BJ (cell line): ENCODE measurements at places on chromosomes 2 and 18. TPM values are rescaled to one million over a fixed set of nuclear protein-coding genes. Genes with fewer than 3 reads are reported as not detected.

Gene LOXHD1
- not detected in 2 replicates for polyA plus RNA-seq

Gene SRD5A2
- polyA plus RNA-seq = 0.01 TPM in 1 of 2 replicates, not detected in the other

Gene HTRA2
- polyA plus RNA-seq = 26.0 and 36.1 TPM in 2 replicates

Gene TRIM54
- polyA plus RNA-seq = 0.05 TPM in 1 of 2 replicates, not detected in the other

- no peak for DNase-seq
Measured at GRCh38 chr2:188091220-188091619, 200.5 kb upstream of the GULP1 start.

- no peak for DNase-seq
Measured at GRCh38 chr2:81283081-81283480, 978.5 kb upstream of the LRRTM1 start.

DNA sequence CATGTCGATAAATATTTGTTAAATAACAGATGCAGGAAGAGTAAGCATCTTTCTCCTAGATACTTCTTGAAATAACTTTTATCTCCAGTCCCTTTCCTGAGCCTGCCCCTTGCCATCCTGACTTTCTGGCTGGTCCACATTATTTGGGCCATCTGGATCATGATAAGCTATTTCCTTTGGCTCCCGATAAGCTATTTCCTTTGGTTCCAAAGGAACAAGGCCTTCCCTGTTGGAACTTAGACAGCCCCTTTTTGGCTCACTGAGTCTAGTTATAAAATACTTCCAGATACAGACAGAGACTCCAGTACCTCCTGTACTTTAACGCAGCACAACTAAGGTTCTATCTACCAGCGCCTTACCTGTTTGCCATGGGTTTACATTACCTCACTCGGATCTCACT is 205.3 kb upstream of the CCDC150 start:
- DNase-seq = no peak

DNA sequence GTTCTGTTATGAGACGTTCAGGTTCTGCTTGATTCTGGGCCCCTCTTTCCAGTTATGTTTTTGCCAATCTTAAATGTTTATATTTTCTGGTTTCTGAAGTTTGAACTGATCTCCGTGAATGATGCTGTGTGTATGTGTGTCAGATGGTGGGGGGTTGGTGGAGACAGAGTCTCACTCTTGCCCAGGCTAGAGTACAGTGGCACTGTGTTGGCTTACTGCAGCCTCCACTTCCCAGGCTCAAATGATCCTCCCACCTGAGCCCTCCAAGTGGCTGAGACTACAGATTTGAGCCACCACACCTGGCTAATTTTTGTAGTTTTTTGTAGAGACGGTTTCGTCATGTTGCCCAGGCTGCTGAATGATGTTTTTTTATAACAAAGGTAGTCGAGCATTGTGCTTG is 45.9 kb downstream of the PSMD14 start:
- DNase-seq = no peak

- no peak for DNase-seq
Measured at GRCh38 chr2:189300916-189301315, 121.4 kb upstream of the COL5A2 start.

- no peak for DNase-seq
Measured at GRCh38 chr2:85635636-85636035, 19.6 kb downstream of the USP39 start.

- DNase-seq = no peak
Measured at GRCh38 chr2:127348426-127349000, 39.3 kb downstream of the MAP3K2 start.

DNA sequence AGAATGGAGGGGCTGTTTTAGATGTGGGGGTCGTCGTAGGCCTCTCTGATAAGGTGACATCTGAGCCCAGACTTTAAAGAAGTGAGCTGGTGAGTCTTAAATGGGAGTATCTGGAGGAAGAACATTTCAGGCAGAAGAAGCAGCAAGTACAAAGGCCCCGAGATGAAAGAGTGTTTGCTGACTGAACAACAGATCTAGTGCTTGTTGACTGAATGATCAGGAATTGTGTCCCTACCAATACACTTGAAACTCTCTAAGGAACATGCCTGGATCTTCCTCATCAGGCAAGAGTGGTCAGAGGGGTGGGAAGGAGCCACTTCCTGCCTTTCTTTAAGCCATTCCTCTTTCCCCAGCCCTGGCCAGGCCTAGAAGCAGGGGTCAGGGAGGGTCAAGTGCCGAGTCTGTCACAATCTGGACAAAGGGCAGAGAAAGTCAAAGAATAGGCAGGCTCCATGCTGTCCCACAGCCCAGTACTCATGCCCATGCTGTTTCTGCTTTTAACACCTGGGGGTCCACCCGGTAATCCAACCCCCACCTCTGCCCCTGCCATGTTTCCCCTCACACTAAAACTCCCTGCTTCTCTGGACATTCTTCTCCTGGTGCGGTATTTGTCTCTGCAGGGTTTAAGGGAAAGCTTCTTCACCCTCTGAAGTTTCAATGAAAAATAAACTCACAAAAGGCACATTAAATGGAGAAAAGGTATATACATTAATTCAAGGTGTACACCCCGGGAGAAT is 3.0 kb upstream of the TMEM37 start:
- DNase-seq = no peak

GRCh38 chr2:113174376-113174750 is 592 bp downstream of the PSD4 start:
- DNase-seq = no peak

GRCh38 chr2:43132683-43133301 is 93.6 kb downstream of the ZFP36L2 start:
- DNase-seq = no peak

GRCh38 chr2:164903204-164903603 is 52.1 kb downstream of the SLC38A11 start:
- DNase-seq = no peak

GRCh38 chr2:142754182-142754581 is 123.3 kb upstream of the KYNU start:
- DNase-seq = no peak

GRCh38 chr2:74261204-74261864 is 62.9 kb downstream of the MTHFD2 start:
- no peak for DNase-seq

- peak; percentile 26 for DNase-seq
Measured at GRCh38 chr2:84495539-84496146, 20.7 kb upstream of the DNAH6 start.

- no peak for DNase-seq
Measured at GRCh38 chr18:50711386-50711785, 108.4 kb downstream of the MRO start.

DNA sequence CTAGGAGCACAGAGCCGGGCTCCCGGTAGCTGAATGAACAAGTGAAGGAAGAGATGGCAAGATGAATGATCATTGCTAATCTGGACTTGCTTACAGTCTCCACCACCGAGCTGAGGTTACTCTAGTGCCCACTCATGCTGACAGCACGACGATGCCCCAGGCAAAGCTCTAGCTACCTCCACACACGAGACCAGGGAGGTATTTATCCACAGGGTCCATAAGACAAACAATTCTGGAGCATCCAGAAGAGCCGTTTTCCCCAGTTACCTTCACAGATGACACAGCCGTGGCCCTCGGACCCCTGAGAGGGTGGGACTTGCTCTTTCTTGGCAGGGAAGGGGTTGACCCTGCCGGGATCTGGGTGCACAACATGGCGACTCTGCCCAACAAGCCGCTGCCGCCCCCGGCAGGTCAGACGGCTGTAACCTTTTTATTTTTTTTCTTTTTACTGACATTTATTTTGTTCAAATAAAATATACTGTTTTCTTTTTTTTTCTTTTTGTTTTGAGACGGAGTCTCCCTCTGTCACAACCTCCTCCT is 120.3 kb downstream of the PXDN start:
- no peak for DNase-seq

DNA sequence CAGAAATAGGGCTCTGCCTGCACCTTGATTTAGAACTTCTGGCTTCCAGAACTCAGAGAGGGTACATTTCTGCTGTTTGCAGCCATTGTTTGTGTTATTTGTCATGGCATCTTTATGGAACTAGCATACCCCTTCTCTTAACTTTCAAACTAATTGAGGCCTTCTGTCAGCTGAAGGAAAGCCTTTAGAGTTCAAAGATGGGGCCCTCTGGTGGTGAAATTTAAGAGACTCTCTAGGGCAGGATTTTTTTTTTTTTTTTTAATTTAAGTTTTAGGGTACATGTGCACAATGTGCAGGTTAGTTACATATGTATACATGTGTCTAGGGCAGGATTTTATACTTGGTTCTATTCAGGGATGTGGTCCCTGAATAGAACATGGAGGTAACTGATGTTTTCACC is 260.6 kb upstream of the LINC00305 start:
- DNase-seq = no peak

DNA sequence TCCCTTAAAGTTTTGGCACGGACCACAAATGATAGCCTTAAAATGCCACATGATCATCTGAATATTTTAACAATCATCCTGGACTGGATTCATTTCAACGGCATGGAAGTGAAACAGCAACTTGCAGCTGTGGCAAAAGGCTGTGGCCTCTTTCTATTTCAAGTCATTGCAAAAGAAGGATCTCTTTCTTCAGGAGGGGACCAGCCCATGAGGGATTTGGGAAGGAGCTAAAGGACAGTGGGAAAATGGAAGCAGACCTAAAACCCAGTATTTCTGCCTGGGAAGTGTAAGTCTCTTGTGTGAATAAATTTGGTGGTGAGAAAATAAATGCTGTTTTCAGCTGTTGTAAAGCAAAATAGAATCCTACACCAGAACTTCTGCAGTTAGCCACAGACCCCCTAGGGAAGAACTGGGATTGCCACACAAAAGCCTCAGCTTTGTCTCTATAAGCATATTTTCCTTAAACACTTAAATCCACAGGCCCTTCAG is 107.3 kb upstream of the ZFP36L2 start:
- no peak for DNase-seq
